ENCODE measurements at places on chromosomes 7 and 10. TPM values are rescaled to one million over a fixed set of nuclear protein-coding genes. Genes with fewer than 3 reads are reported as not detected.

DNA sequence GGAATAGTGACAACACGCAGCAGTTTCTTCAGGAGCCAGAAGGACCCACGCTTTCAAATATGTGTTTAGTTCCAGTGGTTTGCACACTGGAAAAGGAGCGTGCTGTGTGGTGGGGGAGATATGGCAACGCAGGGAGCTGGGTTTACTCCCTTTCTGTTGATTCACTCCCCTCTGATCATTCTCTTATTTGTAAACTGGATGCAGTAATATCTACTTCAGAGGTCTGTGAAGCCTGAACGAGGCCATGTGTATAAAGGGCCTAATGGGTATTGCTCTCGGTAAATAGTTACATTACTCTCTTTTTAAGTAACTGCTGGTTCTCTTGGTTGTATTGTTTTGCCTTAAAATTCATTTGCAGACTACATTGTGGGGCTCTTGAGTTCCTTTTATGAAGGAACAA, 19.2 kb downstream of the RBM17 start:
- no peak overlapping the region for H3K27ac ChIP-seq
- peaks cover 4% of the 10 kb centered on the region for H3K4me1 ChIP-seq
- H3K27me3 ChIP-seq, result no peaks in the 10 kb centered on the region
- DNase-seq, result no peak

- H3K4me3 ChIP-seq, result no peak overlapping the region
- no peak for DNase-seq
- no peaks in the 10 kb centered on the region for H3K4me1 ChIP-seq
- H3K27me3 ChIP-seq, result no peaks in the 10 kb centered on the region
- no peak overlapping the region for H3K27ac ChIP-seq
Observed at GRCh38 chr10:104774234-104774633, 133.1 kb downstream of the SORCS3 start.

Gene IGFBP1
- not detected for total RNA-seq

Gene ACBD7
- total RNA-seq, result not detected

DNA sequence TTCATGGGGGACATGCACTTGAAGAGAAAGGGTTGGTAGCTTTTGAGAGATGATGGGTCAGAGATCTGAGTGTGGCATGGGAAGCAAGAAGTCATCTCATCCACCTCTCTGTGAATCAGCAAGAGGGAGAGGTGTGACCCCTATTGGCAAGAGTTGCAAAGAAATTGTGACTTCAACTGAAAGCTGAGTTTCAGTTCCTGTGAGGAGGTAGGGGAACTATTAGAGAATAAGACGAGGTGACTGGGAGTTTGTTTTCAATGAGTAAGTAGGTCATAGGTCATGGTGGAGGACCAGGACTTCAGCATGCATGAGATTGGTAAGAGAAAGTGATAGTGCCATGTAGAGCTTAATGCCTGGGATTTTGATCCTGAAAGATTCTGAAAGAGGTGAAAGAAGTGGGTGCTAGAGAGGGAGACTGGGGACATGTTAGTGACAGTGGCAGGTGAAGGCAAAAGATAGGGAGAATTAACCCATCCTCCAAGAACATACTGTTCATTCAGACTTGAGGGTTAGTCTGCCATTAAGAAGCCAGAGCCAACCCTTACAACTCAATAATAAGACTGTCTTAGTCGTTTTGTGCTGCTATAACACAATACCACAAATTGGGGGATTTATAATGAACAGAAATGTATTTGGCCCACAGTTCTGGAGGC, 75.5 kb upstream of the CAPZA2 start:
- peaks cover 11% of the 10 kb centered on the region for H3K4me1 ChIP-seq
- H3K27me3 ChIP-seq, result no peaks in the 10 kb centered on the region
- no peak overlapping the region for H3K27ac ChIP-seq
- no peaks in the 10 kb centered on the region for H3K36me3 ChIP-seq

Gene ZNF775
- total RNA-seq, result 1.6 TPM

Gene LEP
- total RNA-seq, result not detected

- no peaks in the 10 kb centered on the region for H3K4me1 ChIP-seq
- H3K27me3 ChIP-seq, result no peaks in the 10 kb centered on the region
- H3K36me3 ChIP-seq, result no peaks in the 10 kb centered on the region
Observed at GRCh38 chr10:48551861-48552591, 52.8 kb downstream of the ARHGAP22 start.

GRCh38 chr7:11135573-11135972, 161.9 kb downstream of the PHF14 start:
- H3K4me3 ChIP-seq, result no peak overlapping the region
- peaks cover 21% of the 10 kb centered on the region for H3K36me3 ChIP-seq
- H3K27ac ChIP-seq, result no peak overlapping the region
- DNase-seq, result no peak
- H3K27me3 ChIP-seq, result no peaks in the 10 kb centered on the region

- peak overlapping the region; percentile 92 for H3K4me3 ChIP-seq
- H3K27ac ChIP-seq, result peak overlapping the region; percentile 96
- no peaks in the 10 kb centered on the region for H3K36me3 ChIP-seq
- no peaks in the 10 kb centered on the region for H3K27me3 ChIP-seq
- DNase-seq, result no peak
- peaks cover 43% of the 10 kb centered on the region for H3K4me1 ChIP-seq
Observed at GRCh38 chr10:102119417-102120141, 589 bp downstream of the LDB1 start.

Gene FKBP9
- 82.6 TPM for total RNA-seq

GRCh38 chr10:131157899-131158298, 153.6 kb downstream of the TCERG1L start:
- no peaks in the 10 kb centered on the region for H3K27me3 ChIP-seq
- no peak overlapping the region for H3K4me3 ChIP-seq
- H3K4me1 ChIP-seq, result peaks cover under 1% of the 10 kb centered on the region
- H3K27ac ChIP-seq, result no peak overlapping the region

DNA sequence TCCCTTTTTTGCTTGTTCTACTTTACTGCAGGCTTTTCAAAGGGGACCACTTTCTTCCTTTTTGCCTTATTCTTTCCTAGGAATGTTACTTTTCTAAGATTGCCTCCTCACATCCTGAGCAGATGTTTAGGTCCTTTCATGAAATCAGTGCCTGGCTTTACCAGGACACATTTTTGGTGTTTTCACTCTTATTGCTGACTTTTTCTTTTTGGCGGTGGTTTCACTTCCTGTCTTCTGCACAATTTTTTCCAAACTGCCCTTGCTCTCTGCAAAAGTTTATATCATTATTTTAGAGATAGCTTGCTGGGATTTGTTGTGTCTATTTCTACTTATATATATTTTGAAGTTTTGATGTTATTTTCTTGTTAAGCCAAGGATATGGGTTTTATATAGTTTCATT, 332.2 kb upstream of the MTPN start:
- H3K36me3 ChIP-seq, result no peaks in the 10 kb centered on the region
- H3K4me1 ChIP-seq, result no peaks in the 10 kb centered on the region
- DNase-seq, result no peak

Gene DENND2A
- total RNA-seq, result 11.1 TPM

- H3K27ac ChIP-seq, result peak overlapping the region; percentile 43
- no peak overlapping the region for H3K4me3 ChIP-seq
- peaks cover 12% of the 10 kb centered on the region for H3K4me1 ChIP-seq
Observed at GRCh38 chr10:43390759-43391158, 18.2 kb downstream of the HNRNPF start.

- no peak for DNase-seq
- peak within 1 kb of the TSS; percentile 72 for H3K4me3 ChIP-seq
- no peaks in the 10 kb centered on the region for H3K36me3 ChIP-seq
- H3K27me3 ChIP-seq, result peaks cover 3% of the 10 kb centered on the region
- peaks cover 13% of the 10 kb centered on the region for H3K4me1 ChIP-seq
Observed at GRCh38 chr7:37916673-37917660, at the start of gene SFRP4. Gene SFRP4 (minus strand): TSS chr7:37916817. CDS start chr7:37916537, 280 bp downstream.

- H3K27me3 ChIP-seq, result no peaks in the 10 kb centered on the region
- no peaks in the 10 kb centered on the region for H3K4me1 ChIP-seq
- H3K36me3 ChIP-seq, result no peaks in the 10 kb centered on the region
- no peak overlapping the region for H3K4me3 ChIP-seq
Observed at GRCh38 chr7:69932034-69932628, 333.9 kb downstream of the AUTS2 start.

- no peak for DNase-seq
- peaks cover 6% of the 10 kb centered on the region for H3K4me1 ChIP-seq
- peaks cover 12% of the 10 kb centered on the region for H3K27me3 ChIP-seq
- H3K4me3 ChIP-seq, result peak overlapping the region; percentile 54
Observed at GRCh38 chr10:101161494-101162299, 30.6 kb downstream of the TLX1 start.

DNA sequence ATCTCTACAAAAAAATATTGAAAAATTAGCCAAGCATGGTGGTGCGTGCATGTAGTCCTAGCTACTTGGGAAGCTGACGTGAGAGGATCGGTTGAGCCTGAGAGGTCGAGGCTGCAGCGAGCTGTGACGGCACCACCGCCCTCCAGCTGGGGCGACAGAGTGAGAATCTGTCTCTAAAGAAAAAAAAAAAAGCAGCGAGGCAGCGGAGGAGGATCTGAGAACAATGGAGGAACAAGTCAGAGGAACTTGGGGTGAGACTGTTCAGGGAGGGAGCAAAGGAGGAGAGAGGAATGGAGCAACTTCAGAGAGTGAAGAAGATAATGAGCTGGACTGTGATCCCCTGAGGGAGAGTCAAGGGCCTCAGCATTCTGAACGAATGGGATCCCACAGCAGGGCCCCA, 85.4 kb downstream of the MKX start:
- no peak overlapping the region for H3K4me3 ChIP-seq
- peaks cover 6% of the 10 kb centered on the region for H3K27me3 ChIP-seq
- H3K27ac ChIP-seq, result no peak overlapping the region
- no peaks in the 10 kb centered on the region for H3K36me3 ChIP-seq
- H3K4me1 ChIP-seq, result no peaks in the 10 kb centered on the region

- H3K4me3 ChIP-seq, result no peak overlapping the region
- no peak for DNase-seq
- no peak overlapping the region for H3K27ac ChIP-seq
- H3K27me3 ChIP-seq, result no peaks in the 10 kb centered on the region
- H3K4me1 ChIP-seq, result no peaks in the 10 kb centered on the region
Observed at GRCh38 chr10:121886997-121887622, 40.7 kb downstream of the ATE1 start.

DNA sequence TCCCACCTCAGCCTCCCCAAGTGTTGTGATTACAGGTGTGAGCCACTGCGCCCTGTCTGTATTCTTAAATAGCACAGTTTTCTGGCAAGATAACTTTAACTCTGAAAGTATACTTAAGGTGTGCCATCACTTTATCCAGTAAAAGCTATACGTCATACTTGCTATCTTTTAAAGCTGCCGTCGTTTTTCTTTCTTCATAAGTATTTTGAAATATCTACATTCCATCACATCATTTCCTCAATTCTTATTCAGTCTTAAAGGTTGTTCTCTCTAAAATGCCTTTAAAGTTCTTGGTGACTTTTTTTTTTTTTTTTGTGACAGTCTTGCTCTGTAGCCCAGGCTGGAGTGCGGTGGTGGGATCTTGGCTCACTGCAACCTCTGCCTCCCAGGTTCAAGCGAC, 34.7 kb downstream of the PTPN12 start:
- H3K27me3 ChIP-seq, result no peaks in the 10 kb centered on the region
- no peaks in the 10 kb centered on the region for H3K4me1 ChIP-seq
- H3K27ac ChIP-seq, result no peak overlapping the region
- H3K4me3 ChIP-seq, result no peak overlapping the region

Gene CNNM1
- 2.4 TPM for total RNA-seq

DNA sequence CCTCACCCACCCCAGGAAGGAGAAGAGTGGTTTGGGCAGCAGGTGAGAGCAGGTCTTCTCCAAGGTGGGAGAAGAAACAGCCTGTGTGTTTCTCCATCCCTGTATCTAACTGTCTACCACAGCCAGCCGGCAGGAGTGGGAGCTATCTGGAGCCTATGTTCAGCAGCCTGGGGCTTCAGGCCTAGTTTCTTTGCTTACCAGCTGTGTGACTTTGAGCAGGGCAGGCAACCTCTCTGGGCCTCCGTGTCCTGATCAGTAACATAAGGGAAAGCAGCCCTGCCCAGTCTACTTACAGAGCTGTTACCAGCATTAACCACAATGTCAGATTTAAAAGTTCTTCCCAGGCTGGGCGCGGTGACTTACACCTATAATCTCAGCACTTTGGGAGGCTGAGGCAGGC, 450.7 kb upstream of the ZMIZ1 start:
- H3K36me3 ChIP-seq, result no peaks in the 10 kb centered on the region
- H3K4me3 ChIP-seq, result no peak overlapping the region

Gene AKR1E2
- total RNA-seq, result not detected

Gene FBXL13
- 0.45 TPM for total RNA-seq
